ENCODE measurements at places on chromosomes 12 and 14. TPM values are rescaled to one million over a fixed set of nuclear protein-coding genes. Genes with fewer than 3 reads are reported as not detected.

- no peak for DNase-seq
- peaks cover 7% of the 10 kb centered on the region for H3K4me1 ChIP-seq
- peaks cover 14% of the 10 kb centered on the region for H3K36me3 ChIP-seq
These were observed 34.0 kb downstream of the MNAT1 start for GRCh38 chr14:60768602-60769001.

DNA sequence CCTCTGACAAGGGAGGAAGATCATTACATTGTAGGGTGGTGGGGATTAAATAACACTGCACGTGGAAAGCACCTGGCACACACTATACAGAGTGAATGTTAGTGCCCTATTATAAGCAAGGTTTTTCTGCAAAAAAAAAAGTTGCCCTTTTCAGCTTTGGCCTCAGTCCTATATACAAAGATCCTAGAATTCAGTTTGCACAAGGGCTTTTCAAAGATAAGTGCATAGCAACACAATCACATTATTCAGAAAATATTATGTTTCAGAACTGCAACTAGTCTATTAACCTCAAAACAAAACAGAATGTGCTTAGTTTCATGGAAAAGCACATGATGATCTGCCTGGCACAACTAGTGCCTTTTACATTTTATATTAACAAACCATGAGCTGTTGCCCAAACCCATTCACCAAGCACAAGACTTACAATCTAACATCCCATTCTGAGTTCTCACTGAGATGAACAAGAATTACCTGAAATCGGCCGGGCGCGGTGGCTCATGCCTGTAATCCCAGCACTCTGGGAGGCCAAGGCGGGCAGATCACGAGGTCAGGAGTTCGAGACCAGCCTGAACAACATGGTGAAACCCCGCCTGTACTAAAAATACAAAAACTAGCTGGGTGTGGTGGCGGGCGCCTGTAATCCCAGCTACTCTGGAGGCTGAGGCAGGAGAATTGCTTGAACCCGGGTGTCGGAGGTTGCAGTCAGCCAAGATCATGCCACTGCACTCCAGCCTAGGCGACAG lies 1.8 kb downstream of the TM7SF3 start:
- H3K27ac ChIP-seq, result peak overlapping the region; percentile 32
- DNase-seq, result no peak
- H3K27me3 ChIP-seq, result no peaks in the 10 kb centered on the region
- H3K36me3 ChIP-seq, result peaks cover 17% of the 10 kb centered on the region
- peaks cover 50% of the 10 kb centered on the region for H3K4me1 ChIP-seq

- H3K4me1 ChIP-seq, result peaks cover 21% of the 10 kb centered on the region
- no peaks in the 10 kb centered on the region for H3K27me3 ChIP-seq
- no peak overlapping the region for H3K27ac ChIP-seq
- H3K36me3 ChIP-seq, result peaks cover 4% of the 10 kb centered on the region
- H3K4me3 ChIP-seq, result peak overlapping the region; percentile 23
These were observed 1.8 kb upstream of the TBK1 start for GRCh38 chr12:64450057-64450640.

DNA sequence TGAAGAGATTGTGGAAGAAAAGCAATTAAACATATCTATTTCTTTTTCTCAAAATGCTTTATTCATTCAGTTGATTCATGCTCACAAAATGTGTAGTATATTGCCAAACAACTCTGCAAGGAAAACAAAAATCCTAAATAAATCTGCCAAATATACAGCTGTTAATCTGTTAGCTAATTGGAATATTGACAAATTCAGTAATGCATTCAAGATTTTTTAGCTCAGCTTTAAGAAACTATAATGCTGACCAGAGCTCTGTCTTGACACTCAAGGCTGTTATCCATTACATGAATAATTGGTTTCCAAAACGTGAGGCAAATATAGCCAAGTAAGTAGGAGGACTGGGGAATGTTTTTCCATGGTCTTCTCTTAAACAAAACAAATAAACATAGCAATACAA lies 146.8 kb downstream of the TMTC2 start:
- no peaks in the 10 kb centered on the region for H3K27me3 ChIP-seq
- H3K27ac ChIP-seq, result no peak overlapping the region
- H3K36me3 ChIP-seq, result no peaks in the 10 kb centered on the region
- DNase-seq, result no peak
- H3K4me3 ChIP-seq, result no peak overlapping the region

DNA sequence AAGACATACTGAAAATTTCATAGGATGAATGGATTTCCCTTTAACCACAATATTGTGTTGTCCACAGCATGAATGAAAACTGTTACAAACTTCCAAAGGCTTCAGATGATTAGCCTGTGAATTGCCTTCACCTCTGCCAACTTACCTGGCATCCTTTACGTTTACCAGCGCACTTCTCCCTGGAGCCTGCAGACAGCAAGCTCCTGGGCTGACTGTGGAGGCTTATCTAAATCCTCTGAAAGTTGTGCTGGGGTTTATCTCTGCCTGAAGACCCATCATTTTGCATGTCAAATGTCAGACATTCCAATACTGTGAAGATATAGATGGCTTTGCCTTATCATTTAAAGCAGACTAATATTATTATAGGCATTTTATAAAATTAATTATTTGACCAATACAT lies 403.0 kb downstream of the SYT1 start:
- no peaks in the 10 kb centered on the region for H3K27me3 ChIP-seq
- H3K4me3 ChIP-seq, result no peak overlapping the region
- H3K27ac ChIP-seq, result no peak overlapping the region
- DNase-seq, result no peak
- no peaks in the 10 kb centered on the region for H3K4me1 ChIP-seq

GRCh38 chr12:52244615-52244994 lies 11.6 kb downstream of the KRT7 start:
- H3K36me3 ChIP-seq, result peaks cover 2% of the 10 kb centered on the region
- no peak for DNase-seq
- peaks cover 9% of the 10 kb centered on the region for H3K27me3 ChIP-seq
- peak overlapping the region; percentile 67 for H3K4me3 ChIP-seq
- peak overlapping the region; percentile 90 for H3K27ac ChIP-seq
- H3K4me1 ChIP-seq, result peaks cover 57% of the 10 kb centered on the region

GRCh38 chr14:32018391-32019092 lies 58.6 kb upstream of the ARHGAP5 start:
- H3K27me3 ChIP-seq, result peaks cover 10% of the 10 kb centered on the region
- no peak for DNase-seq
- H3K27ac ChIP-seq, result peak overlapping the region; percentile 42
- no peak overlapping the region for H3K4me3 ChIP-seq

- no peaks in the 10 kb centered on the region for H3K36me3 ChIP-seq
- DNase-seq, result no peak
- no peak overlapping the region for H3K27ac ChIP-seq
- no peaks in the 10 kb centered on the region for H3K4me1 ChIP-seq
- peaks cover 6% of the 10 kb centered on the region for H3K27me3 ChIP-seq
- H3K4me3 ChIP-seq, result no peak overlapping the region
These were observed 118.6 kb upstream of the RTL1 start for GRCh38 chr14:101022121-101022520.

DNA sequence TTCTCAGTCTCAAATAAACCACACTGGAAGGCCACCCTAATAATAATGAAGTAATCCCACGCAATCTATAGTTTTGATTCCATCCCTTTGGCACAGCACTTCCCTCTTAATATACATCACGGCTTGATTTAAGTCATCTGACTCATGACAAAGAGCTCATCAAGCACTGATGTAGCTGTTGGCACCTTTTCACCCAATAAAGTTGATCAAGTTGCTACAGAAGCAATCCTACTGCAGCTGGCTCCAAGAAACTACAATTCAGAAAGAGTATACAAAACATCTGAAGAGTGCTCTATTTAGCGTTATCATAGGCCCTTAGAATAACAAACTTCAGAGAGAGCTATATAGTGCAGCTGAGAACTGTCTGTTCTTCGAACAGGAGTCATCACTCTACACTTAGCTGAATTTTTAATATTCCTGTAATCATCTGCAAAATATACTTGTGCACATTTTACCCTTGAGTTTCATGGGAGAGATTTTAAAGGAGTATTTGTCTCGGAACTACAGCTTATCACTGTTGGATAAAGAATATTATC lies 94.9 kb downstream of the OSBPL8 start:
- peaks cover 4% of the 10 kb centered on the region for H3K36me3 ChIP-seq
- H3K4me1 ChIP-seq, result peaks cover 9% of the 10 kb centered on the region
- no peak for DNase-seq
- no peaks in the 10 kb centered on the region for H3K27me3 ChIP-seq
- H3K4me3 ChIP-seq, result no peak overlapping the region

- H3K27me3 ChIP-seq, result peaks cover 5% of the 10 kb centered on the region
- H3K4me1 ChIP-seq, result peaks cover 13% of the 10 kb centered on the region
- no peak overlapping the region for H3K4me3 ChIP-seq
- peaks cover 2% of the 10 kb centered on the region for H3K36me3 ChIP-seq
These were observed 50.9 kb upstream of the BCL2L14 start for GRCh38 chr12:12019881-12020280.

GRCh38 chr14:91453744-91454143 lies 36.1 kb upstream of the CCDC88C start:
- no peak overlapping the region for H3K4me3 ChIP-seq
- H3K36me3 ChIP-seq, result peaks cover 30% of the 10 kb centered on the region
- no peak for DNase-seq
- no peaks in the 10 kb centered on the region for H3K27me3 ChIP-seq

DNA sequence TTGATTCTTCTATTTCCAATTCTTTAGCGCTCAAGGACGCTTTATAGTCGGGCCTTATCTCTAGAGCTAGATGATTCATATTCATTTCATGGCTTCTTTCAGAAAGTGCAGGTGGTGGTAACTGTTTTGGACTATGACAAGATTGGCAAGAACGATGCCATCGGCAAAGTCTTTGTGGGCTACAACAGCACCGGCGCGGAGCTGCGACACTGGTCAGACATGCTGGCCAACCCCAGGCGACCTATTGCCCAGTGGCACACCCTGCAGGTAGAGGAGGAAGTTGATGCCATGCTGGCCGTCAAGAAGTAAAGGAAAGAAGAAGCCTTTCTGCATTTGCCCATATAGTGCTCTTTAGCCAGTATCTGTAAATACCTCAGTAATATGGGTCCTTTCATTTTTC lies 241.9 kb downstream of the PAWR start:
- no peaks in the 10 kb centered on the region for H3K27me3 ChIP-seq
- no peak for DNase-seq
- no peak overlapping the region for H3K4me3 ChIP-seq
- no peak overlapping the region for H3K27ac ChIP-seq
- H3K4me1 ChIP-seq, result no peaks in the 10 kb centered on the region

GRCh38 chr12:120100630-120101029 lies 15.9 kb downstream of the RAB35 start:
- peaks cover 6% of the 10 kb centered on the region for H3K4me1 ChIP-seq
- peaks cover 7% of the 10 kb centered on the region for H3K36me3 ChIP-seq
- H3K27me3 ChIP-seq, result no peaks in the 10 kb centered on the region
- no peak overlapping the region for H3K4me3 ChIP-seq
- no peak overlapping the region for H3K27ac ChIP-seq
- no peak for DNase-seq

DNA sequence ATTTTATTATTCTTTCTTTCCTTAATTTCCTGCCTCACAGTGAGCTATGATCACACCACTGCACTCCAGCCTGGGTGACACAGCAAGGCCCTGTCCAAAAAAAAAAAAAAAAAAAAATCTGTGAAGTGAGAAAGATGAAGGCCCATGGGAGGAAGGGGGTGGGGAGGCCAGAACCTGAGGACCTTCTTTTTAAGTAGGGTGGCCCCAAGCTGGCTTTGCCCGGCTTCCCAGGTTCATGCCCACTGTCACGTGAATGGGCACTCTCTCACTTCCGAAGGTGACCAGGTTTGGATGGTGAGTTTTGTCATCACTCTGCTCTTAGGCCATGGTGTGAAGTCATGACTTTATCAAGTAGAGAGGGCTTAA lies 82.3 kb downstream of the TNFAIP2 start:
- H3K27ac ChIP-seq, result no peak overlapping the region
- no peak overlapping the region for H3K4me3 ChIP-seq
- H3K36me3 ChIP-seq, result peaks cover 2% of the 10 kb centered on the region
- no peaks in the 10 kb centered on the region for H3K4me1 ChIP-seq
- DNase-seq, result no peak
- peaks cover 30% of the 10 kb centered on the region for H3K27me3 ChIP-seq

- DNase-seq, result no peak
- H3K27ac ChIP-seq, result no peak overlapping the region
- H3K27me3 ChIP-seq, result peaks cover 10% of the 10 kb centered on the region
- H3K36me3 ChIP-seq, result no peaks in the 10 kb centered on the region
- no peak overlapping the region for H3K4me3 ChIP-seq
- no peaks in the 10 kb centered on the region for H3K4me1 ChIP-seq
These were observed 120.0 kb upstream of the RPH3A start for GRCh38 chr12:112671564-112671963.

GRCh38 chr14:37600880-37601741 lies 5.7 kb downstream of the TTC6 start:
- H3K4me1 ChIP-seq, result peaks cover 1% of the 10 kb centered on the region
- H3K27me3 ChIP-seq, result peaks cover 57% of the 10 kb centered on the region
- DNase-seq, result no peak
- H3K27ac ChIP-seq, result no peak overlapping the region
- no peak overlapping the region for H3K4me3 ChIP-seq
- H3K36me3 ChIP-seq, result no peaks in the 10 kb centered on the region

- no peaks in the 10 kb centered on the region for H3K27me3 ChIP-seq
- H3K4me3 ChIP-seq, result no peak overlapping the region
- no peaks in the 10 kb centered on the region for H3K36me3 ChIP-seq
- no peak for DNase-seq
- no peaks in the 10 kb centered on the region for H3K4me1 ChIP-seq
These were observed 369.6 kb downstream of the ATP23 start for GRCh38 chr12:58310809-58311622.

GRCh38 chr14:60021619-60022018 lies 70.1 kb upstream of the PCNX4 start:
- no peak for DNase-seq
- no peak overlapping the region for H3K27ac ChIP-seq
- peaks cover 2% of the 10 kb centered on the region for H3K27me3 ChIP-seq
- no peak overlapping the region for H3K4me3 ChIP-seq

DNA sequence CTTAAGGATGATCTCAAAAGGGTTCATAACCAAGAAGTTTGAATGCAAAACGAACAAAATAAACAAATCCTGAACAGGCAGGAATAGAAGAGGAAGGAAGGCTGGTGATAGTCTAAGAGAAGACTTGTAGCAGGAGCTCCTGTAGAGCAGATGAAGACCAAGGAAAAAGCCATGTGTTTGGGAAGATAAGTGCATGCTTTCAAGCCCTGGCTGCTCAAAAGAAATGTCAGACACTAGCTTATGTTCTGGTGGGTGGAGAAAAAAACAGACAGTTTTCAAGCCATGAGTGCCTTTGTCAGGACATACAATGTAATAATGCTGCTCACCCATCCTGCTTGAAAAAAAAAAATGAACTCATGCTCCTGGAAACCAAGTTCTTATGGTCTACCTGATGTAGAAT lies 27.4 kb downstream of the TAOK3 start:
- no peak overlapping the region for H3K27ac ChIP-seq
- H3K4me3 ChIP-seq, result no peak overlapping the region
- peaks cover 9% of the 10 kb centered on the region for H3K36me3 ChIP-seq
- H3K27me3 ChIP-seq, result no peaks in the 10 kb centered on the region
- no peak for DNase-seq

- no peak overlapping the region for H3K27ac ChIP-seq
- H3K4me1 ChIP-seq, result no peaks in the 10 kb centered on the region
- H3K4me3 ChIP-seq, result no peak overlapping the region
- peaks cover 11% of the 10 kb centered on the region for H3K27me3 ChIP-seq
- peak; percentile 7 for DNase-seq
- no peaks in the 10 kb centered on the region for H3K36me3 ChIP-seq
These were observed 68.0 kb upstream of the GALNT9 start for GRCh38 chr12:132397152-132397933.

Gene IFNG
- total RNA-seq, result 0.57 TPM

Gene GALNT9
- not detected for total RNA-seq

Gene PTMS
- total RNA-seq, result 43.5 TPM

Gene SLC6A13
- 0.68 TPM for total RNA-seq

Gene FSCB
- not detected for total RNA-seq

Gene WSCD2
- total RNA-seq, result not detected

Gene GPX2
- total RNA-seq, result not detected

All from activated naive CD8-positive, alpha-beta T cell treated with anti-CD3 and anti-CD28 coated beads, Interleukin-2, amount 10 ng/mL, durations not matched to agents 7 days and 5 days (primary cell).